ENCODE measurements at places on chromosomes 7 and 10.

GRCh38 chr10:61841338-61841875, 60.1 kb upstream of the ARID5B start:
- peak; percentile 73 for DNase-seq

GRCh38 chr10:79067241-79068202, 1.2 kb upstream of the ZMIZ1 start:
- peak; percentile 91 for DNase-seq

GRCh38 chr7:89001306-89001705, 205.8 kb upstream of the TEX47 start:
- no peak for DNase-seq

- no peak for DNase-seq
Observed at GRCh38 chr10:89129911-89130310, 77.2 kb downstream of the CH25H start.

DNA sequence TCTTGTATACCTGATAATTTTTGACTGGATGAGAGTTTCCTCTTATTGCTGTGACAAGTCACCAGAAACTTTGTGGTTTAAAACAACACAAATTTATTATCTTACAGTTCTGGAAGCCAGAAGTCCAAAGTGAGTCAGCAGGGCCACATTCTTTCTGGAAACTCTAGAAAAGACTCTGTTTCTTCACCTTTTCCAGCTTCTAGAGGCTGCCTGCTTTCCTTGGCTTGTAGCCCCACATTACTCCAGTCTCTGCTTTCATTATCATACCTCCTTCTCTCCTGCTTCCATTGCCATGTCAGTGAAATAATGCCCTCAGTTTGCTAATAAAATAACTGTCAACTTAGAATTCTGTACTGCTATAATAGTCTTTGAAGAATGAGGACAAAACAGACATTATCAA, 65.3 kb downstream of the VCL start:
- no peak for DNase-seq

DNA sequence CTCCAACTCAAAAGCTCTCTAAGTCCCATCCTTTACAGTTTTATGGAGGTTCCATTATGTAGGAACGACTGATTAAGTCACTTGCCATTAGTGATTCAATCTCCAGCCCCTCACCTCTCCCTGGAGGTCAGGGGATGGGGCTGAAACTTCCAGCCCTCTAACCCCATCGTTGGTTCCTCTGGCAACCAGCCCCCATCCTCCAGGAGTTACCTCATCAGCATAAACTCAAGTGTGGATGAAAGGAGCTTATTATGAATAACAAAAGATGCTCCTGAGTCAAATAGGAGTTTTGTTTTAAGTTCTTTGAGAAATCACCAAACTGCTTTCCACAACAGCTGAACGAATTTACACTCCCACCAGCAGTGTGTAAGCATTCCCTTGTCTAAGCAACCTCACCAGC, 494.3 kb upstream of the AUTS2 start:
- no peak for DNase-seq

- DNase-seq, result no peak
Observed at GRCh38 chr7:130337410-130337971, 7.1 kb upstream of the CPA5 start.

GRCh38 chr10:128180843-128181242, 54.6 kb upstream of the MKI67 start:
- no peak for DNase-seq

DNA sequence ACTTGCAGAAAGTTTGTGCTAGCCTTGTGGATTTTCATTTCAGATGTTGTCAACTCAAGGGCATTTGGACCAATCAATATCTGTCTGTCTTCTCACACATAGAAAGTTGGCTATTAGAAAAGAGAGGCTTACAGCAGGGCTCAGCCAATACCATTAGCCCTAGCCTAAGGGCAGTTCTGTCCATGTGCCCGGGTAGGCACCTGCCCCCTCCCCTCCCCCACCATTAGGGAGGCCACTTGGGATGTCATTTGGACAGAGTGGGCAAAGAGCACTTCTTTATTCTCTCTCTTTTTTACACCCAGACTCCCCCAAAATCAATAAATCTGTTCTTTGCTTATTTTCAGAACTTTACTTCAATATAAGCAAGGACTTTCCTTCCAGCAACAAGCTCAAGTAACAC, 188.5 kb upstream of the MKI67 start:
- DNase-seq, result no peak

- DNase-seq, result no peak
Observed at GRCh38 chr7:19378345-19378714, 233.1 kb upstream of the FERD3L start.

DNA sequence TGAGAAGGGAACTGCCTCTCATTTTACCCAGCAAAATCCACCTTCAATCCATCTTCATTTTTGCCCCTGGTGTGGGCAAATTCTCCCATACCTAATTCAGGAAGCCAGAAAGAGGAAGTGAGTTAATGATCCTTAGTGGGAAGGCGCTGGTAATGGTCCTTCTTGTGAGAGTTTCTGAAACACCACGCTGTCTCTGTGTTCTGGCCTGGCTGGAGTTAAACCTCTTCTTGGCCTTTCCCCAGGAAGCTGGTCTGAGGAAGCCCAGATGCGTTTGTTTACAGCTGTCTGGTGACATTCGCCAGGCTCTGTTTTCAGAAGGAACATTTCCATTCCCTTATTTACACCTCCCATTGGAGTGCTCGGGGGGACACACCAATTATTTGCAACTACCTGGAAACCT, 24.3 kb downstream of the HTRA1 start:
- no peak for DNase-seq

DNA sequence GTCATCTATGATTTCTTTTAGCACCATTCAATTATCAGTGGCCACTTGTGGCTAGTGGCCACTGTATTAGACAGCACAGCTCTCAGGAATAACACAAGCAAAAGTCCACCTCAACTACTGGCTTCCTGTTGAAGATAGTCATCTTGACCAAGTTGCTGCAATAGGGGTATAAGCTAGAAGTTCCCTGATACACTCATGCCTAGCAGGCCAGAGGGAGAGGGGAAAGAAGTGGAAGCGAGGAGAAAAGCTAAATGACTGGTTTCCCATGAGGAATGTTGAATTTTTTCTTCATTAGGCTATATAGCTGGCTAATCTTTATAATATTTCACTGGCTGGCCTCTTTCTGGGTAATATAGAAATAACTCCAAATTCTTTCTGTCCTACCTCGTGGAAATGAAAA, 327.5 kb upstream of the MEOX2 start:
- no peak for DNase-seq

DNA sequence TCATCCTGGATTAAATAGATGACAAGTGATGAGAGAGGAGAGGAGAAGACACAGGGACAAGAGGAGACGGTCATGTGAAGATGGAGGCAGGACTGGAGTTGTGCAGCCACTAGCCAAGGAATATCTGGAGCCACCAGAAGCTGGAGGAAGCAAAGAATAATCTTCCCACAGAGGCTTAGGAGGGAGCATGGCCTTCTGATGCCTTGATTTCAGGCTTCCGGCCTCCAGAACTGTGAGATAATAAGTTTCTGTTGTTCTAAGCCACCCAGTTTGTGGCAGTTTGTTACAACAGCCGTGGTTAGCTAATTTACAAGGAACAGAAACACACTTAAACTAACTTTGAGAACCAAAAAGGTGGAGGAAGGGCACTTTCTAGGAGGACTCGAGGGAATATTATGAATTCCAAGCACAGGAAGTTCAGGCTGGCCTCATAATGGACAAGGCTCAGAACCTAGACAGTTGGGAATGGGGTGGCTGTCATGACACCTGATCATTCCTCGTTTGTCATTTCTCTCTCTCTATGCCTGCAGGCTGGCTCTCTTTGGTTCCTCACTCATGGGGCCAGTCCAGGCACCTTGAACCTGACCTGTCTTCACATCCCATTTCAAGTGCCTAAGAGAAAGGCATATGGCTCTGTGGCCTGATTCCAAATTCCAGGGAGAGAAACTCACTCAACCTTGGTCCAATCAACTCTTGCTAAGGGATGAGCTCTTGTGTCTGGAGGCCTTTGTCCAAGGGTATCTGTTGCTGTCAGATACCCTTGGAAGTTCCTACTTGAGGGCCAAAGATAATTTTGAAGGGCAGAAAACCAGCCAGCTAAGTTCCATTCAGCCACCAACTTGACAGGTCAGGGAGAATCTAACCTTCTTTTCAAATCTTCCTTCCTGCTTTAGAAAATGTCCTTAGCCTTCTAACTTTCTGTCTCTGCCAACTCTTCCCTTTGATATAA, 33.5 kb upstream of the PDZD8 start:
- no peak for DNase-seq

GRCh38 chr10:71379118-71379766, 17.5 kb upstream of the CDH23 start:
- no peak for DNase-seq

GRCh38 chr10:75111365-75111906, at the start of gene SAMD8:
Gene SAMD8, plus strand, starts transcription at chr10:75111656. Its CDS starts 38,873 bp downstream, at chr10:75150529.
- DNase-seq, result peak; percentile 98

GRCh38 chr7:27168265-27168947, 3.1 kb upstream of the HOXA9 start:
- no peak for DNase-seq

DNA sequence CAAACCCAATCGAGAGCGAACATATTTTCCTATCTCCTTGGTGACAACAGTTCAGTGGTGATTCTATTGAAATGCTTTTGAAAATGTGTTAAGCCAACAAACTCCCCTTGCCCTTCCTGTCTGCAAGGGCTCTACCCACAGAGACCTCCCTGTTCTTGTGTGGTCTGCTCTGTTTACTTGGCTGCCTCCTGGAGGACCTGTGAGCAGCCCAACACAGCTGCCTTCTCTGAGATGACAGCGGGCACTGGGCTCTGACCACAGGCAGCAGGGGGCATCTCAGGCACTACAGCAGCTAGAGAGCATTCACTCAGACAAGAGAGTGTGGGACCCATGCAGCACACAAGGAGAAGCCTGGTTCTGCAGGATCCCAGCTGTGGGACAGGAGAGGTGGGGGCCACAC, 416.4 kb downstream of the TCERG1L start:
- DNase-seq, result no peak

DNA sequence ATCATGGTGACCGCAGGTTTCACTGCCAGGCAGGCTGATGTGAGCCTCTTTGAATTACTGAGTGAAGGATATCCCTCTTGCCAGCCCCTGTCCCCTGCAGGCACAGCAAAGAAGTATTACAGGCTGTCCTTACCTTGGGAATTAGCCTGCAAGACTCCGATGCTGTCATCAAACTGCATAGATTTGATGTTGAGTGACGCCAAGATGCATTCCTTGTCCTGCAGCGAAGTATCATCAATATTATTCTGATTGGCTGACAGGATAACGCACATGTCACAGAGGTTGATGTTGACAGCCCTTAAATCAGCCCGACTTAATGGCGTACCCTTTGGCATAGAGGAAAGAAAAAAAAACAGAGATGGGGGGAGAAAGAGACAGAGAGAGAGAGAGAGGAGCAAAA, 693.0 kb downstream of the KCNMA1 start:
- no peak for DNase-seq

- no peak for DNase-seq
Observed at GRCh38 chr10:123882177-123882576, 9.4 kb downstream of the CPXM2 start.

- no peak for DNase-seq
Observed at GRCh38 chr7:71414490-71414889, 282.5 kb downstream of the GALNT17 start.

DNA sequence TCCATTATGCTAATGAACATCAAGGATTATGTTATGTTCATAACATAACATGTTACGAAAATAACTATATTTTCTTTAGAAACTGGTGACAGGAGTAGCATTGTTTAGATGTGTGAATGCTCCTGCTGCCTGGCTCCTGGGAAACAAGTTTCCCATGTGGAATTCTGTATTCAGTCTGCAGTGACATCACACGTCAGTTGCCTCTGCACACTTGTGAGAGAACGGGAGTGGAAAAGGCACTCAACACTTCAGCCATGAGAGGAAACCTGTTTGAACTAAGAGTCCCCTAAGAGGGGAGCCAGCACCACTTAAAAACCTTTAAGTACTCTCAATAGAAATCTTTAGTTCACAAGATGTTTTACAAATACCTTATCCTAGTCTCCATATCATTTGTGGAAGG, 140.3 kb upstream of the FAM20C start:
- DNase-seq, result peak; percentile 15

- DNase-seq, result no peak
Observed at GRCh38 chr10:126073606-126074005, 177.2 kb downstream of the FANK1 start.

DNA sequence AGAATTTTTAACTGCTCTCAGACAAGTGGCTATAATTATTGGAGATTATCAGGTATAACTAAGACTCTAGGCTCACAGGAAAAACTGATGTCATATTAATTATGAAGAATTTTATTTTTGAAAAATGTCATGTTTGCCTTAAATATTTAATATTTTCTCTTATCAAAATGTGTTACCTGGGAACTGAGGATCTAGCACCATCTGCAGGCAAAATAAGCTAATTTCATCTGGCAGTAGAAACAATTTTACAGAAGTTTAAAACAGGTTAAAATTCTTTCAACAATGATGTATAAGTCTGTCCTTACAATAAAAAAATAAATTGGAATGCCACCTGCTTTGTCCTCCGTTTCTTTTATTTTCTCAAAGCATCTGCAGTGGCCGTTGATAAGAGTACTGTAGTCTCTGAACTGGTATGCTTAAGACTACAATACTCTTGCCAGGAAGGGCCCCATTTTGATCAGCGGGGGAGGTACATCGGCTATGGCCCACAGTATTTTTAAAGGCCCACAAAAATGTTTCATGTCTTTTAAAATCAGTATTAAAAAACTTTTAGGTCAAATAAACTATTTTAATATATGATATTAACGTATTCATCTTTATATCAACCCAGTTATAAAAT, 81.3 kb downstream of the VWDE start:
- peak; percentile 53 for DNase-seq

GRCh38 chr7:133082390-133082766, 488 bp upstream of the CHCHD3 start:
- peak; percentile 67 for DNase-seq

DNA sequence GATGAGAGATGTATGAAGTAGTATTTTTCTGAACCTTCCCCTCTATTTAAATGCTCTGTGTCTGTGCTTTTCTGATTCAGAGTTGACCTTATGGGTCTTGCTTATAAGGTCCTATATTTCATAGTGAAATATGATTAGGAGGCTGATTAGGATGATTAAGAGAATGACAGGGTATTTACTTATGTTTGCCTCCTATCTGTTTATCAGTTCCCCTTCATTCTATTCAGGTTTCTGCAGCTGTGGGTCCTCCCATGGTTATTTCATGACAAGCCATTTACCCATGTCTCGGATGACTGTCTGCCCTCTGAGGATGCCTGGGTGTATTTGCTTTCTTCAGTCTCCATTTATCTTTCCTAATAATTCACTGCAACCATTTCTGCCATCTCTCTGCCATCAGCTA, 16.9 kb downstream of the RPA3 start:
- no peak for DNase-seq

GRCh38 chr7:85748861-85749260, 562.0 kb upstream of the SEMA3D start:
- DNase-seq, result peak; percentile 49

- no peak for DNase-seq
Observed at GRCh38 chr10:69051303-69051702, 36.6 kb upstream of the SRGN start.

GRCh38 chr10:94991243-94991888, 52.9 kb downstream of the CYP2C9 start:
- peak; percentile 78 for DNase-seq

- no peak for DNase-seq
Observed at GRCh38 chr7:107021600-107021999, 22.9 kb upstream of the PRKAR2B start.

All from DMS53 (cell line).